ENCODE measurements at places on chromosomes 11 and 22.

GRCh38 chr11:35943713-35944502, at the start of gene LDLRAD3:
LDLRAD3 (plus strand) TSS chr11:35944062; CDS start chr11:35944099, 37 bp downstream.
- DNase-seq: no peak

GRCh38 chr22:35590634-35591295, 26.4 kb downstream of the MB start:
- DNase-seq: no peak

- DNase-seq: no peak
These were observed 52.7 kb downstream of the IGF2 start for GRCh38 chr11:2086239-2087040.

- no peak for DNase-seq
These were observed 2.9 kb downstream of the MICAL2 start for GRCh38 chr11:12113294-12113693.

DNA sequence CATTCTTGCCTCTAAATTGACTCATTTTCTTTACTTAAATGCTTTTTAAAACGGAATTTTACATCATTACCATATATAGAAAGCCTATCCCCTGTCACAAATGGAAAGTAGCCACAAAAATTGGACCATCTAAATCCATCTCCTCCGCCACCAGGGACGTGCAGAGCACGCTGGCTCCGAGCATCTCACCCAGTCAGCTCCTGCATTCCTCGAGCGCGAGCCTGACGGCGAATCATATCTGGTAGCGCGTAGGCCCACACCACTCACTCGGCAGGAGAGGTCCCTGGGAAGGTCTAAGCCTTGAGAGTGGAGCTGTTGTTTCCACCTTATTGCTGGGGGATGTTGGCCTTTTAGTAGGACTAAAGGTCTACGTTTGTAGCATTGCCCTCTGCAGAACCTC, 152.4 kb downstream of the TRIM29 start:
- no peak for DNase-seq

- no peak for DNase-seq
These were observed 6.1 kb downstream of the IFITM10 start for GRCh38 chr11:1744137-1744886.

DNA sequence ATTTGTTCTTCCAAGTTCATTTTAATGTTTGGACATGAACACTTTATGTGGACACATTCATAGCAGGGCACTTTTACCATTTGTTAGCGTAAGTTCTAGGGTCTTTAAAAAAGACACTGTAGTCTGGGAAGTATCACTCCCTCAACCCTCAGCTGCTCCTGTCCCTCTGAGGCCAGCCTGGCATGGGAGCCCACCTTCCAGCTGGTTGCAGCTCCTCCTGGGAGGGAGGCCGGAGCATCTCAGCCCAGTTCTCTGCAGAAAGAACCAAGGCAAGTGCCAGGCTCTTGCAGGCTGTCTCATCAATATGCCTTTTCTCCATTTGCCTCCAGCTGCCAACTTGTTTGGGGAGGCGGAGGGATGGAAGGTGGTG, 150.6 kb downstream of the OPCML start:
- DNase-seq: no peak

DNA sequence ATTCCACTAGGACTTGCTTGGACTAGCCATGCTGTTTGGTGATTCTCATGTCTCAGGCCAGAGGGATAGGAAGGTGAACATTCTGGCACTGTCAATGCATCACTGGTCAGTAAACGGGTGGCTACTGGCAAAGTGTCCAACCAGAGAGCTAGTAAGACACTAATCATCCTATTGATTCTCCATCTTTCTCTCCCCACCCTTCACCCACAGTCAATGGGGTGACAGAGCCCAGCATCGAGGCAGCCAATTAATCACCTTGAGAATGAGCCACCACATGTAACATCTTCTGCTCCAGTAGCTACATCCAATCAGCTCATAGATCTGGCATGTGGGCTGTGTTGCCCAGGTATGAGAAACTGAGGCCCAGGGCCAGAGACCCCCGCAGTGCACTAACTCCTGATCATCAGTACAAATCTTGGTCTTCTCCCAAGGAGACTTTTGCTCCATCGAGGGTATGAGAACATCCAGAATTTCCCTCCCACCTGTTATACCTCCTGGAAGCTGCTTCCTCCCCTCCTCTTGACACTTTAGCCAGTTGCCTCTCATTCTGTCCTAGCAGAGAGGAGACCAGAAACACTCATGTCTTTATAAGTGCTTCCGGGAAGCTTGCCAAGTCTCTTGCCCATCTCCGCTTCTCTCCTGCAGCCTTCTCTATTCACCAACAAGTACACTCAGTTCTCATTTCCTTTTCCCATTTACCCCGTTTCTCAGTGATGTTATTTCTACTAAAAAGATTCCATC, 17.0 kb downstream of the HTR3A start:
- DNase-seq: no peak

DNA sequence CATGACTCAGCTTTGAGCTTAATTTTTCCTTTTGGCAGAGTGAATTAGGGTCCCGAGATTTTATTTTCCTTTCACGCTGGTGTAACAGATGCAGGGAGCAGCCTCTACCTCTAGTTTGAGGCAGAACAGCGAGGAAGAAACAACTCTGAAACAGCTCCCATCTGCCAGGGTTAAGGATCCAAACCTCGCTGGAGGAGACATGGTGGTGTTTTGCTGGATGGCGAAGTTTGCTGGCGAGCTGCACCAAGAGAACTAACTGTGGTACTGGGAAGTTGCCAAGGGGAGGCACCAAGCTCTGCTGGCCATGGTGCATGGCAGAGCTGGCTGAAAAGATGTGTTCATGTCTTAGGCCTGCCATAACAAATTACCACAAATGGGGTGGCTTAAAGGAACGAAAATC, 7.6 kb upstream of the ALKBH3 start:
- no peak for DNase-seq

GRCh38 chr11:128764424-128765095, 70.7 kb downstream of the FLI1 start:
- no peak for DNase-seq

DNA sequence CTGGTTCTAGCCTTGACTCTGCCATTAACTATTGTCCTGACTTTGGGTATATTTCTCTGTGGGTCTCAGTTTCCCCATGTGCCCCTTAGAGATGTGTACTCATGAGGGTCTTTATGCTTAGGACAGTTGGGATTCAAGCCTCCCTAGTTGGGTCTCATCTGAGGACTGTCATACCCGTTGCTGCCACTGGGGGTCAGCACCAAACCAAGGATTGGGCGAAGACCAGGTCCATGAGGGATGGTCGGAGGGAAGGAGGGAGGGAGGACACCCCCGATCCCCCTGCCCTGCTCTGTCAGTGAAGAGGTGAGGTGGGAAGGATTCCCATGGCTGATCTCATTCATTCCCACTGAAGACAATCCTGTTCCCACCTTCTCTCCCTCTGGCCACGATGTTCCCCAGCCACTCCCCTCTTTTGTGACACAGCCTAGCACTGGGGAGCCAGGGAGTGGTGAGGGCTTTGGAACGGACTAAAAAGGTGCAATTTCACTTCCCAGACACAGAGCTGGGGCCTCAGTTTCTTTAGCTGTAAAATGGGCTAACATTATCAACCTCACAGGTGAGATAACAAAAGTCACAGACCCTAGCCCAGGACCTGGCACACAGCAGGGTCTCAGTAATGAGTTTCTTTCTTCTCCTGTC, 12.4 kb upstream of the KLHL35 start:
- DNase-seq: no peak

- no peak for DNase-seq
These were observed 8.2 kb downstream of the AP1B1 start for GRCh38 chr22:29380032-29380781.

- no peak for DNase-seq
These were observed 843 bp downstream of the OR51T1 start for GRCh38 chr11:4882543-4882942.
